ENCODE measurements at places on chromosomes 13 and 19.

DNA sequence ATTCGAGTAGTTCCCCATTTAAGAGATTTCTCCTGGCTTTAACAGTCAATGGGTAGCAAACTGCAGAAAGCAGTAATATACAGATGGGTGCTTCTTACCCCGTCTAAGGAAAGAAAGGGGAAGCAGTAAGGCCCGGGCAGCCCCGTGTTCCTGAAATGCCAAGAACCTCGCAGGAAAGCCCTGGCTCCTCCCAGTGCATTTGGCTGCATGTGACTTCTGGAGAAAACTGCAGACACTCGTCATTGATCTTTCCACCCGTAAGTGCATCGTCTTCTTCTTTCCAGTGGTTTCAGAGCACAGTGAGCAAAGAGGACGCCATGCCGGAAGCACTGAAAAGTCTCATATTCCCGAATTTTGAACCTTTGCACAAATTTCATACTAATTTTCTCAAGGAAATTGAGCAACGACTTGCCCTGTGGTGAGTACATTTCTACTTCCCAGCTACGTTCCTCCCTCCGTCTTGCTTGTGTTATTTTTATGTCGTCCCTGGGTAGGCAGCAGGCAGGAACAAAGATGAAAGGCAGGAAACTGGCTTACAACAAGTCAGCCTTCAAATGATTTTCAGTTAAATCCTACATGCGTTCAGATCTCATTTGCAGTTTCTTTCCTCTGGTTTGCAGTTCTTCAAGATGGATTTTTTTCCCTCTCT lies 165.2 kb downstream of the STK24 start:
- no peak for DNase-seq

DNA sequence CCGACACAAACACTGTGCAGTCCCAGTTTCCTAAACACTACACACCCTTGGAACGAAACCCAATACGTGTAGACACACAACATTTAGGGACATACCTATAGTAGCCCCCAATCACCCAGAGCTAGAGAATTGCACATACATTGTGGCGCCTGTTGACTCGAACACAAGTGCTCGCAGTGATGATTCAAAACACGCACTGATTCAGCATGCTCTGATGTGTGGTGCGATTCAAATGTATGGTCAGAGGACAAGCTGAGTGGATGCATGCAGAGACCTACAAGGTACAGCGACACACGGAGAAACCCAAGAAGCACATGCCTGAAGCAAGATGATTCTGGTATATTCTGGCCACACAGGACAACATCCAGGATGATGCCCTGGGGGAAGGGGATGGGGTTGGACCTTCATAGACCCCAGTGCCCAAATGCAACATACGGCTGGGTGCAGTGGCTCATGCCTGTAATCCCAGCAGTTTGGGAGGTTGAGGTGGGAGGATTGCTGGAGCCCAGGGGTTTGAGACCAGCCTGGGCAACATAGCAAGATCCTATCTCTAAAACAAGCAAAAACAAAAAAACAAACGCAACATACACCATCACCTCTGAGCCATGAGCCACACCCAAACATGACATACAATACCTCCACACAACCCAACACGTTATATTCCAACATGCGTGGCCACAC lies 997 bp upstream of the KCNN4 start:
- DNase-seq, result no peak

DNA sequence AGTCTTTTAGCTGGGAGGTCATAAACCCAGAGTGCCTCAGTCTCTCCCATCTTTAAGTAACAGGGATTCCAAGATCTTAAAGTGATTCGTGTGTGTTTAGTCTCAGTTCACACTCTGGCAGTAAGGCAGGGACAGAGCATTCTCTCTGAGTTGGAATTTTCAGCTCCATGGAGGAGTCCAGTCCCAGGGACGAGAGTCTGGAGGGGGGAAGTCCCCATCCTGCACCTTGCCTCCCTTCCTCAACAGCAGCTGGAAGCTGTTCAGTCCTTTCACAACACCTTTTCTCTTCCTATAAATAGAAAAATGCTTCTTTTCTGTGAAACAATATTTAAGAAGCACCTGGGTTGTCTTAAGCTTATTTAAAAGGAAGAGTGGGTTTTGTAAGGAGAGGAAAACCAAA lies 82.0 kb downstream of the KLF5 start:
- DNase-seq, result no peak

DNA sequence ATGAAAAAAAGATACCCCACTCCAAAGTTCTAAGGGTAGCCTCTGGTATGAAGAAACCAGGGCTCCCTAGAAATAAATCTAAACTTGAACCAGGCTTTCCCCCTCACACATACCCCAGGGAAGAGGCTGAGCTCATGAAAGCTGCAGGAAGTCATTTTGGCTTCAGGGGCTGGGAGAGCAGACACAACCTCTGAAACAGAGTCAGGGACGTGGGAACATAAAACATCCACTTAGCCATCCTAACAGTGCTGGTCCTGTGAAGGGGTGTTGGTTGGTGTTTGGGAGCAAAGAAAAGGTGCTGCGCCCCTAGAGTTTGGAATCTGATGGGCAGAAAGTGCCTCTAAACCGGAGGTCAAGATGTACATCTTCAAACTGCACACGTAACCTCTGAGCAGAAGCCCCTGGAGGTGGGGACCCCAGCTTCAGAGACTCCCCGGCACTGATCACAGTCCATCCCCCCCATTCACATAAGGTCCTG lies 15.8 kb downstream of the RAB3D start:
- no peak for DNase-seq

DNA sequence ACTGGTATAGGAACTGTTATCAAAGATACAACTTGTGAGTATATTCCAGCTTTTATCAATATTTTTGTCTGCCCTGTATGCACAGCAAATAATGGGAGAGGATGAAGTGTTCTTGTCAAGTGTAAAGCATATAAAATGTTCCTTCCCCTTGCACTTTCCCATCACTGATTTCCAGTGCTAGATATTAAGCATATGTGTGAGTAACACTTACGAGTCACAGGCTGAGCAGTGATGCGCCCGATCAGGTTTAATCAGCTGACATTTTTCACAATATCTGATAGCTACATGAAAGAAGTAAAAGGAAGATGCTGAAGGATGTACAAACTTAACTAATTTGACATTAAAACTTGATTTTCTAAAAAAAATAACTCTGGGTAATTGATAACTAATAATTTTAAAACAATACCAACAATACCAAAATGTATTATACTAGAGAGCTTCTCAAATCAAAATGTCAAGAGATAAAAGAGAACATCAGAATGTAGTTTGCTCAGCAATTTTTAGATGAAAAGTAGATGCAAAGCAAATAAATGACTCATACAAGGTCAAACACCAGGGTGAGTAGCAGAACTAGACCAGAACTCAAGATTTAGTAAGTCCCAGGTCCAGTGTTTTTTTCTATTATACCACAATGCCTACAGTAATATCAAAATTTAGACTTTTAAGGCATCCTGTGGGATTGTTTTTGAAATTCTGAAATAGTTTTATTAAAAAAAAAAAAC lies 56.4 kb downstream of the ZDHHC20 start:
- DNase-seq, result no peak

DNA sequence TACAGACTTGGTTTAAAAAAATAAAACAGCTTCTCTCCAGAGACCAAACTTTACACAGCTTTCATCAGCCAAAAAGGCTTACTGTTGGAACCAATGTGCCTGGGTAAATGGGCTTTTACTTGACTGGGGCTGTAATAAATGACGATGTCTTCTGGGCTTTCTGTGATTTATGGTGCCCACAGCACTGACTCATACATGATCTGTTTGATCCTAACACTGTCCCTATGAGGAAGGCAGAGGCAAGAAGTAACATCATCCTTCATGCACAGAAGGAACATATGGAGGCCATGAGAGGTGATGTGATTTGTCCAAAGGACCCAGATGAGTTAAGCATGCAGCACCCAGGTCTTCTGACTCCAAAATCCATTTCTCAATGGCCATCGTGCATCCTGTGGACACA lies 77.4 kb downstream of the DOCK9 start:
- no peak for DNase-seq

DNA sequence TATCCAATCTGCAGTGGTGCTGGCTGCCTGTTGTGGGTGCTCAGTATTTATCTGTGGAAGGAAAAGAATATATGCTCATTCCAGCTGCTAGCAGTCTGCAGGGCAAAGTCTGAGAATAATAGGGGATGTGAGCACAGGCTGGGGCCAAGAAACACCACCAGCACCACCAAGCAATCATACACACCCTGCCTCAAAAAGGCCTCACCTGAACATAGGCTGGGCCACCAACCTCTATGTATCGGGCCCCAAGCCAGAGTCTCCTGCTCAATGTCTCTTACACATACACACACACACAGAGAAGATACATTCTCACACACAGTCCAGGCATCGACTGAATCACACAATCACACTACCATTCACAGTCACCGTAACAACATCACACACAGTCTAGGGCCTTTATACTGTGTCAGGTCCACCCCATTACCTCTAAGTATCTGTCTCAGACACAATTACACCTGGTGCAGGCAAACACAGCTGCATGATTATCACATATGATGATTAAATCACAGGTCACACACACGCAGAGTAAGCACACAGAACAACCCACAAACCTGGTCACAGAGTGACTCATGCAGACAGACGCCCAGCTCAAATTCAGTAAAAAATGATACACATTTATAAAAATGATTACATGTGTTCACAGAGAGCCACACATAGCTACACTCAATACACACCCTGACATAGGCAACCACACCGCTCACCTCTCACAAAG lies 1.3 kb upstream of the ZSCAN22 start:
- DNase-seq, result peak; percentile 46

GRCh38 chr13:29760544-29760943 lies 89.9 kb downstream of the UBL3 start:
- no peak for DNase-seq

DNA sequence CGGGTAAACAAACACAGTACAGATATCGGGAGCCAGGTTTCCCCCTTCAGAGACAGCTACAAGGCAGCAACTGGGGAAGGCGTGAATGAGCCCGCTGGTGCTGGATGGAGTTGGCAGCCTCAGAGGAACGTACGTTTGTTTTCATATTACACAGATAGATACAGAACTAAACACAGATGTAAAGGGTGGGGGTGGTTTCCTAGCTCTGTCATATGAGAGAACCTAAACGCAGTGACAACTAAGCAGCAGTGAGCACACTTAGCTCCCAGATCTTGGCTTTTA lies 32.8 kb downstream of the MLLT1 start:
- no peak for DNase-seq

GRCh38 chr19:12333162-12334159 lies at the start of gene ZNF563:
TSS of gene ZNF563 (minus strand) at chr19:12333633. CDS start at chr19:12333482, 151 bp downstream.
- peak; percentile 85 for DNase-seq

- no peak for DNase-seq
These were observed 12.0 kb downstream of the FPR1 start for GRCh38 chr19:51739466-51740213.

DNA sequence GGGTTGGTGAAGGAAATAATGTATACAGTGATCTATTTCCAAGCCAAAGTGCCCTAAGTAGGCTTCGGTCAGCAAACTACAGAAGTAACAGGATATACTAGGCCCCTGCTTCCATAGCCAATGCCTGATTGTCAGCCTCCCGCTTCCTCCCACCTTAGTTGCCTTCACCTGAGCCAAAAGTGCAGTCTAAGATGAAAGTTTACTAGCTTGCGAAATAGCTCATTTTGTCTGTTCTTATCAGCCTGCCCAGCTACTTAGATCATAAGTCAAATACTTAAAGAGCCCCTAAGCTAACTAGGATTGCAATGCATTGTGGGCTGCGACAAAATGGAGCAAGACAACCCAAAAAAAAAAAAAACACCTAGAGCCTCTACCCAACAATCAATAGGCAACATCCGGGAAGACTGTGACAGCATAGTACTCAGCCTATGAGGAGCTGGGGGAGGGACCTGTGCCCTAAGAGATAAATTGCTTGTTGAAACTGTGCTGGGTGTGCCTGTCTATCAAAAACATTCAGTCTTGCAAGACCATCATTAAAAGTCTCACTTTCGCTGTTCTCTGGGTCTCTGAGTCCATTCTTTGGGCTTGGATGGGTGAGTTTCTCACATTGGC lies 454.7 kb upstream of the TSHZ3 start:
- DNase-seq, result no peak

DNA sequence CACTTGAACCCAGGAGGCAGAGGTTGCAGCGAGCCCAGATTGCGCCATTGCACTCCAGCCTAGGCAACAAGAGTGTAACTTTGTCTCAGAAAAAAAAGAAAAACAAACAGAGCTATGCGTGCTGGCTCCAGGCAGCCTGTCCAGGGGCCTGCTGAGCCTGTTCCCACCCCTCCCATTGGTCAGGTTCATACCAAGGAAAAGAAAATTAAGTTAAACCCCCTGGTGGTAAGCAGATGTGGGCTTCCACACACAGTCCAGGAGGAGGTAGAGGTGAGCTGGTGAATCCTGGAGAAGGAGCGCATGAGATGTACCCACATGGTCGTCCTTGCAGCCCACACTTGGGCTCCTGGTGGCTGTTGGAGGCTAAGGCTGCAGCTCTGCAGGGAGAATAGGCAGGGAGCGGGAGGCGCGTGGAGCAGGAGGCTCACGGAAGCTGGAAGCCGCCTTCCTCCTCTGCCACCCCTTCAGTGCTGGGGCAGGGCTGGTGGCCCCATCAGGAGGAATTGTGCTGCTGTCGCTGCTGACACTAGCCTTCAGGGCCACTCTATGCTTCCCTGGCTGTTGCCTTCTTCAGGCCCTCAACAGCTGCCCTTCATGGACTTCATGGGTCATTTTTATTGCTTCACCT lies 10.5 kb upstream of the CHAMP1 start:
- no peak for DNase-seq

- no peak for DNase-seq
These were observed at the start of gene GJA3 for GRCh38 chr13:20160306-20161274. TSS of gene GJA3 (minus strand) at chr13:20161052. CDS start at chr13:20143288, 17,764 bp downstream.

DNA sequence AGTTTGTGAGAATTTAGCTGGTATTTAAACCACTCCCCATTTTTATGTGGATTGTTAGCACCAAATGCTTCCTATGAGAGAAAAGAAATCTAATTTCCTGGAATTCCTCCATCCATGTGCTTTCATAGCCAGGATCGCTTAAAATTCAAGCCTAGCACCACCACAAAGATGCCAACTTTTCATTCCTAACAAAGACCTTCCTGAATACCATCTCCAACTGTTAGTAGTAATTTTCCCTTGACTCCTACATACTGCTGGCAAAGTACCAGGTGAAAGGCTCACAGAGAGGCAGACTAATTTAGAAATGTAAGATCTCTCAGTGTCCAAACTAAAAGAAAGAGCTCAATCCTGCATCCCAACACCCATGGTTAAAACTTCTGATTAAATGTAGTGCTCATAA lies 386.3 kb downstream of the KCTD12 start:
- DNase-seq, result no peak

DNA sequence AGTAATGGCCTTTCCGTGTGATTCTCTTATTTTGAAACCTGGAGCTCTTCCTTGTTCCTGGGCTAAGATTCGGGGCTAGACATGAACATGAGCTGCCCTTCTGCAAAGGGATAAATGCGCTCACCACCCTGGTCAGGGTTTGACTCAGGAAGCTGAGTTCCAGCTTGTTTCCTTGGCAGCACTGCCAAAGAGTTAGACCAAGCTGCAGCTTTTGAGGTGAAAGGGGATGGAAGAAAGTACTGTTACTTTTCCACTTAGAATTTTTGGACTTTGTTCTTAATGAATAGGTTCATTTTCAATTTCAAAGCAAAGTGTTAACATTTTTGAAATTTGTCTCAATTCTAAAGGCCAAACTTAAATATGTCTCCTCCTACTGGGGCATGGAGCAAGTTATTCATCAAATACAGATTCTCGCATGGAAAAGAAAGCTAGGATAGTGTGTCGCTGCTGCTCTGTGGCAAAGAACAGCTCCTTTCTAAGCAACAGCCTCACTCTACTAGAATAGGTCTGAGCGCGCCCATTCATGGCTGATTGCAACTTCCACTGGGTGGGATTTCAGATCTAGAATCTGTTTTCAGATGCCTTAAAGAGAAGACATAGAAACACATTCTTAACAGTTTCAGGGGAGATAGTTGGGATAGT lies 2.2 kb downstream of the RGCC start:
- DNase-seq, result no peak

- no peak for DNase-seq
These were observed 22.5 kb upstream of the ZNF845 start for GRCh38 chr19:53311044-53311443.
